ENCODE measurements at places on chromosomes 7 and 10. TPM values are rescaled to one million over a fixed set of nuclear protein-coding genes. Genes with fewer than 3 reads are reported as not detected.

Gene ZNF107
- total RNA-seq = 5.3 TPM

Gene CLDN3
- not detected for total RNA-seq

Gene VSTM4
- total RNA-seq = under 0.01 TPM

Gene ITGB8
- 221 TPM for total RNA-seq

Gene CSGALNACT2
- 13.8 TPM for total RNA-seq

Gene EPDR1
- 41.2 TPM for total RNA-seq

Gene NXPH1
- not detected for total RNA-seq
